NCI-H82 (cell line): ENCODE measurements at places on chromosomes 2 and 18.
A peak's percentile ranks its signal among the peaks of the same experiment; 100 is the strongest.

DNA sequence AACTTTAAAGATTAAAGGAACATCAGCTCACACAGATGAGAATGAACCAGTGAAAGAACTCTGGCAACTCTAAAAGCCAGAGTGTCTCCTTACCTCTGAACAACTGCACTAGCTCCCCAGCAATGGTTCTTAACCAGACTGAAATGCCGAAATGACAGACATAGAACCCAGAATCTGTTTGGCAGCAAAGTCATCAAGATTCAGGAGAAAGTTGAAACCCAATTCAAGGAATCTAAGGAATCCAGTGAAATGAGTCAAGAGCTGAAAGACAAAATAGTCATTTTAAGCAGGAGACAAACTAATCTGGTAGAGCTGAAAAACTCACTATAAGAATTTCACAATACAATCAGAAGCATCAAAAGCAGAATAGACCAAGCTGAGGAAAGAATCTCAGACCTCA lies 72.0 kb downstream of the STRADB start:
- DNase-seq = no peak

GRCh38 chr18:354003-354402 lies 86.2 kb upstream of the THOC1 start:
- DNase-seq = no peak

DNA sequence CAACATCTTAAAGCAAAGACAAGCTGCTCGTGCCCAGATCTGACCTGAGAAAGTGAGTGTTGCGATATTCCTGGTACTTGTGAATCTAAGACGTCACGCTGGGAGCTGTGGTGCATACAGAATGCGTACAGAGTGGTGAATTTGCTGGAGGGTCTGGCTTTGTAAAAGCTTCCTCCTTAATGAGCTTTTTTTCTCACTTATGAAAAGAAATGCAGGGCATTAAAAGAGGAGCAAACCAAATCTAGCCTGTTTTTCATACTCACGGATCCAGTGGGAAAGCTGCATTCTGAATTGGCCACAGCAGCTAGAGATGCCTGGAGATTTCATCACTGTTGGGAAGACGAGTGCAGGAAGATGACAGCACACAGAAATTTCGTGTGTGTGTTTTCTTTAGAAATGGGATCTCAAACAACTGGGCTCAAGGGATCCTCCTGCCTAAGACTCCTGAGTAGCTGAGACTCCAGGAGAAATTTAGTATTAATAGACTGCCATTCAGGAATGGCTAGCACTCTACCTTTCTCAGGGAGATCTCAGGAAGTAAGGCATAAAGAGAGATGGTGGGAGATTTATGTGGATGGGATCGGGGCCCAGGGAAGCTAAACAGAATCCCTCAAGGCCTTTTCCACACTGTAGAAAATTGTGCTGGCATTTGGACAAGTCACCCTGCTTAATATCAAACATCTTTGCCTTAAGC lies 181.3 kb downstream of the ALPK2 start:
- no peak for DNase-seq

GRCh38 chr18:25038261-25038660 lies 313.7 kb downstream of the ZNF521 start:
- DNase-seq = peak; percentile 37

GRCh38 chr2:238459081-238459629 lies 32.4 kb downstream of the ASB1 start:
- no peak for DNase-seq

GRCh38 chr18:48942554-48943261 lies 8.1 kb downstream of the SMAD7 start:
- DNase-seq = no peak

DNA sequence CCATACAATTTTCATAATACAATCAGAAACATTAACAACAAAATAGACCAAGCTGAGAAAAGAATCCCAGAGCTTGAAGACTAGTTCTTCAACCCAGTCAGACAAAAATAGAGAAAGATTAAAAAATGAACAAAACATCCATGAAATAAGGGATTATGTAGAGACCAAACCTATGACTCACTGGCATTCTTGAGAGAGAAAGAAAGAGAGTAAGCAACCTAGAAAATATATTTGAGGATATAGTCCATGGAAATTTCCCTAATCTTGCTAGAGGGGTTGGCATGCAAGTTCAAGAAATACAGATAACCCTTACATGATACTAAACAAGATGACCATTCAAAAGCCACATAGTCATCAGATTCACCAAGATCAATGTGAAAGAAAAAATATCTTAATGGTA lies 281.7 kb downstream of the CCDC85A start:
- DNase-seq = no peak

DNA sequence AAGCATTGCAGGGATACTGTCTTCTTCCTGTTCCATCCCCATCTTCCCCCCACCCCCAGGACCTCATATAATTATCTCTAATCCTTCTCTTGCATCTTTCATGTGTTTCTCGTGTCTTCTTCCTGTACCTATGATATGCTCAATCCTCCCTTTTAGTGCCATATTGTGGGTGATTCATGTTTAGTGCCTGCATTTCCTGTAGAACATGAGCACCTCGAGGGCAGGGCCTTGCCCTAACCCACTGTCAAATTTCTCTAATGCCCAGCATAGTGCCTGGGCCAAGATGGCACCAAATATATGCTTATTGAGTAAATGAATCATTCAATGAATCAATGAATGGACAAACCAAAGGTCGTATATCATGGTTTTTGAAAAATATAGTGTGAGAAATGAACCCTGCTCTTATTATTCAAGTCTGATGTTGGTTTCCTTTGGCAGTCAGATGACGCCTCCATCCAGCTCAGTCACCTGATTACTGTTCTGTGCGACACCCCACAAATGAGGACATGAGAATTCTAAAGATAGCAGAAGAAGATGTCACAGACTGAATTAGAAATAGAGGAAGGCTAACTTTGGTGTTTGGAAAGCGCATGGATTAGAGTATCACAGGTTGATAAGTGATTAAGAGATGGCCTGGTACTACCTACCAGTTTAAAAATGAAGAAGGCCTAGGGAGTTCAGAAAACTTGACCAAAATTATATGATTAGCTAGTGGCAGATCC lies 278.4 kb downstream of the PRKCE start:
- DNase-seq = no peak

DNA sequence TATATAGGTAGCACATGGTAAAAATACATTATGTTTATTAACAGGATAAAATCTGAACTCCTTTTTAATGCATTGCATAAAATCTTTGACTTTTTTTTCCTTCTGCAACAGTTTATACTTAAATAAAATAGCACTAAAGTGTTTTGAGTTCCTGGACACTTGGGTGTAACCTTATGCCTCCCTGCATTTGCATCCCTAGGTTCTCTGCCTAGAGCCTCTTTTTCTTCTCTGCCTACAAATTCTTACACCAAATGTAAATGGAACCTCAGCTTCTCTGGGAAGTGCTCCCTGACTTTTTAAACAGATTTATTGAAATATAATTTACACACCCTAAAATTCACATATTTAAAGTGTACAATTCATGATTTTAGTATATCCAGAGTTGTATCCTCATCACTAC lies 1017.6 kb downstream of the CNTNAP5 start:
- DNase-seq = no peak

- DNase-seq = no peak
Observed at GRCh38 chr2:176412136-176412535, 142.9 kb downstream of the MTX2 start.

GRCh38 chr2:172361360-172361759 lies 66.0 kb upstream of the ITGA6 start:
- no peak for DNase-seq

- DNase-seq = no peak
Observed at GRCh38 chr2:28300485-28301341, 91.9 kb upstream of the FOSL2 start.

- no peak for DNase-seq
Observed at GRCh38 chr2:3283206-3283605, 94.4 kb downstream of the EIPR1 start.

GRCh38 chr2:61275575-61276184 lies 113.7 kb downstream of the C2orf74 start:
- DNase-seq = no peak

DNA sequence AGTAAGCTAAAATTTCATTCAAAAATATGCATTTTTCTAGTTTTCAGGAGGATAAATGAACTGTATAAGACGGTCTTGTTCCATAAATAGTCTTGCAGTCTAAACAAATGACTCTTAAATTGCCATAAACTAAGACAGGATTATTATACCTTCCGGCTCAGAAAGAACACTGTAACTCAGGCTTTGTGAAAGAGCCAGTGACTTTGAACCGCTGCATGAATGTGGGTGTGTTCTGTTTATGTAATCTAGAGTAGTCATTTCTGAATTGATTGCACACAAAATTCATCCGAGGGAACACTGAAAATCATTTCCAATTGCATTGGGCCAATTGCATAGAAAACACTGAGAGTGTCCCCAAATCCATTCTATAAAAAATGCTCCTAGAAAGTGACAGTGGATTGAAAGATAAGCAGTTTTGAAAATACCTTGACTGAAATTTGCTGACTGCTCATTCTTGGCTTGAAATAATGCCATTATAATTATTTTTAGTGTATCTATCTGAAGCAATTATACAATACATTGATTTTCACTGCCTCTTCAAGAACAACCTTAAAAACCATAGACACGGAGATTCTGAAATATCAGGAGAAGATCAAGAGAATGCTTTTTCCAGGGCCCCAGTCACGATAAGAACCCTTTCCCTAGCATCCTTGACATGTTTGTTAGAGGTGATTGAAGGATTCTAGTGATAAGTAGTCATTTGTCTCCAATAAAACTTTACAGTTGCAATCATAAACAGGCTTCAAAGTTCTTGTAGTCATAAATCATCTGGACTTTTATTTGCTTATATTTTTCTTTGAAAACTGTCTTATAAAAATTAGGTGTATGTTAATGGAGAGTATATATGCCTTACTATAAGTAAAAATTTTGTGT lies 55.4 kb downstream of the CNTNAP5 start:
- DNase-seq = no peak

GRCh38 chr2:38127277-38127676 lies 51.3 kb upstream of the CYP1B1 start:
- no peak for DNase-seq

- no peak for DNase-seq
Observed at GRCh38 chr2:24438106-24438505, 52.9 kb upstream of the NCOA1 start.

GRCh38 chr2:181891966-181892798 lies 652 bp downstream of the ITPRID2 start:
- DNase-seq = peak; percentile 84

- DNase-seq = peak; percentile 78
Observed at GRCh38 chr2:236343400-236344161, 79.4 kb upstream of the ASB18 start.

DNA sequence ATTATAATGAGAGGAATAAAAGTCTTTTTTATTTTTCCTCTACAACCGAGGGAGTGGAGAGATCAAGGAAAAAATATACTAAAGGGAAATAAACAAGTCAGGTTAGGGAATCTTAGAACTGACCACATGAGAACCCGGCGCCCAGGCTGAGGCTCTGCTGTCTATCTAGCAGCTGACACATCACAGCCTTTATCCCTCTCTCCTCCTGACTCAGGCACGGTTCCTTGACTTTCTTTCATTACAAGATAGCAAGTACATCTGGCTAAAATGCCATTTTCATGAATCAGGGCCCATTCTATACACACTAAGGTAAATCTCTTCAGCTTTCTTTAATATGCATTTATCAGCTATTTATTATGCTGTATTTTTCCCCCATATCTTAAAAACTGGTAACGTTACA lies 296.0 kb downstream of the TMX3 start:
- no peak for DNase-seq

DNA sequence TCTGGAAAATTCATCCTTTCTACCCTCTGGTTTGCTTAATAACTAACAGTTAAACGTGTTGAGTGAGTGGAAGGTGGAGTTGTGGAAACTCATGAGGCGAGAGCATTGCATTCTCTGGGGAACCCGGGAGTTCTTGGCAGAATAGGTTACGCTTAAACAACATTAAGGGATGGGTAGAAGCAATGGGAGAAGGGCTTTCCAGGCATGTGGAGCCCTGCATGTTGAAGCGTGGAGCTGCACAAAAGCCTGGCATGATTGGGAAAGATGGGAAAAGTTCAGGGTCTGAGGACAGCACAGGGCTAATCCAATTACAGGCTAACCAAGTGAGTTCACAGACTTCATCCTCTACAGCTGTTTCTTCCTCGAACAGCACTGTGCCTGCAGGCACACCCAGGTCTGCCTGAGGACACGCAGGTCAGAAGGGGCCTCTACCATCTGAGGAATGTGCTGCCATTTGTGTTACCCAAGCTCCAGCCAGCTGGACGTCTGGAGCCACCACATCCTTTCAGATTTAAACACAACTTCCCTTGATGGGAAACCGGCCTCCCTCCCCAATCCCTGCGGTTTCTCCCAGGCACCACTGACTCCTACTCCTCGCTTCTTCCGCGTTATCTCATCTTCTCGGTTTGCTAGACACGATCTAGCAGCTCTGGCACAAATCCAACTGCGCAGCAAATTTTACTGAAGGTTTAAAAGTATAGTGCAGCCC lies 164.2 kb downstream of the ANTXR1 start:
- peak; percentile 98 for DNase-seq

GRCh38 chr18:228586-228985 lies 39.3 kb downstream of the THOC1 start:
- DNase-seq = no peak

DNA sequence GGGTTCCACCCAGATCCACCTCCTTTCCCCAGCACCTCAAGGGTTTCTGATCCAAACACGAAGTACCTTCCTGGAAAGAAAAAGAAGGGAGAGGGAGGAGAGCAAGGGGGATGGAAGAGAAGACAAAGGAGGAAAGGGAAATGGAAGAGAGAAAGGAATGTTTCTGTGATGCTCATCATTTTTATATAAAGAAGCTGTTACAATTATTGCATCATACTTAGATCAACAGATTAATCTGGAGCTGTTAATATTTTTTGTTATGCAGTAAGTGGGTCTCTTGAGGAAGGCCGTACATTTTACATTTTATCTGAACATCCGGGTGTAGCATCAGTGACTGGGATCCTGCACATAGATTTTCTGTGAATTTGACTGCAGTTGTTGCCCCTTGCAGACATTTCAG lies 60.6 kb upstream of the NEDD4L start:
- no peak for DNase-seq

DNA sequence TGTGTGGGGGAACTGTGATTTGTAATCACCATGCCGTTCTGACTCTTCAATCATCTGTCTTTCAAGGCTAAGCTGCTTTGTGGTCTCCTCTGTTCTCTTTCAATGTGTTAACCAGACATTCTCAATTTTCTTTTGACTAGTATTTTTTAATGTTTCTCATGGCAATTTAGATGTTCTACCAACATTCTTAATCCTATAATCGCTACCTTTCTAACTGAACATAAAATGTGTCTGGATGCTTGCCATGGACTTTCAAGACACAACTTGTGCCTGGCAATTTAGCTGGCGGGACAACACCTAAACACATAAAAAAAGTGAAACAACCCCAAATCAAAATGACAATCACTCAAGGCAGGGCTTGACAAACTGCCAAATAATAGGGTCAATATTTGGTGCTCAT lies 135.0 kb upstream of the ACKR3 start:
- DNase-seq = no peak
